NCI-H1436 treated with DMSO at 0.1 percent for 48 hours (cell line): ENCODE measurements at places on chromosomes 13 and 19.

GRCh38 chr13:40031031-40031430 is 375.6 kb downstream of the COG6 start:
- no peak for DNase-seq

DNA sequence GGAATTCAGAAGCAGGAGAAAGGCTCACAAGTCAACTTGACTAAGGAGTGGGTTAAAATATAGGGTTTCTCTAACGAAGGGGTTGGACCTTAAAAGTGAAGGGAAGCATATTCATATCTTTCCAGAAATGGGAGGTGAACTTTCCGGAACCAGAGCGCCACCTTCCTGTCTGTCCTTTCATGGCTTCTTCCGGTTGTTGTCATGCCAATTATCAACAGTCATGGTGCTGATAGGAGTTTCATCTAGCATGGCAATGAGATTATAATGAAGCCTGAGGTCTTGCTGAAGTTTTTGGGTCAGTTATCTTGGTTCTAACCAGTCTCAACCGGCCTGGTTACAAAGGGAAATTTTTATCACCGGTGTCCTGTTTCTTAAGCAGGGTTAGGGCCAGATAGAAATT is 162.9 kb upstream of the NBEA start:
- DNase-seq, result no peak

DNA sequence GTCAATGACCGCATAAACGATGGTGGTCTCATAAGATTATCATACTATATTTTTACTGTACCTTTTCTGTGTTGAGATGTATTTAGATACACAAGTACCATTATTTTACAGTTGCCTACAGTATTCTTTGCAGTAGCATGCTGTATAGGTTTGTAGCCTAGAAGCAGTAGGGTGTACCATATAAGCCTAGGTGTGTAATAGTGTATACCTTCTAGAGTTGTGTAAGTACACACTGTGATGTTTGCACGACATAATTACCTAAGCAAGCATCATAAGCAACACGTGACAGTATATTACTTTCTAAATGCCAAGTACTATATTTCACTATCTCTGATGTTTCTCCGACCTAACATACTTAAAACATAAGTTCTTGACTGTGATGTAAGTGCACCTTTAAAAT is 2.7 kb downstream of the LPAR6 start:
- DNase-seq, result no peak

- no peak for DNase-seq
Measured at GRCh38 chr13:112900226-112900600, 68.8 kb upstream of the MCF2L start.

GRCh38 chr19:1459479-1459878 is 9.6 kb downstream of the APC2 start:
- no peak for DNase-seq

- DNase-seq, result no peak
Measured at GRCh38 chr13:73876323-73876722, 257.9 kb downstream of the KLF12 start.

DNA sequence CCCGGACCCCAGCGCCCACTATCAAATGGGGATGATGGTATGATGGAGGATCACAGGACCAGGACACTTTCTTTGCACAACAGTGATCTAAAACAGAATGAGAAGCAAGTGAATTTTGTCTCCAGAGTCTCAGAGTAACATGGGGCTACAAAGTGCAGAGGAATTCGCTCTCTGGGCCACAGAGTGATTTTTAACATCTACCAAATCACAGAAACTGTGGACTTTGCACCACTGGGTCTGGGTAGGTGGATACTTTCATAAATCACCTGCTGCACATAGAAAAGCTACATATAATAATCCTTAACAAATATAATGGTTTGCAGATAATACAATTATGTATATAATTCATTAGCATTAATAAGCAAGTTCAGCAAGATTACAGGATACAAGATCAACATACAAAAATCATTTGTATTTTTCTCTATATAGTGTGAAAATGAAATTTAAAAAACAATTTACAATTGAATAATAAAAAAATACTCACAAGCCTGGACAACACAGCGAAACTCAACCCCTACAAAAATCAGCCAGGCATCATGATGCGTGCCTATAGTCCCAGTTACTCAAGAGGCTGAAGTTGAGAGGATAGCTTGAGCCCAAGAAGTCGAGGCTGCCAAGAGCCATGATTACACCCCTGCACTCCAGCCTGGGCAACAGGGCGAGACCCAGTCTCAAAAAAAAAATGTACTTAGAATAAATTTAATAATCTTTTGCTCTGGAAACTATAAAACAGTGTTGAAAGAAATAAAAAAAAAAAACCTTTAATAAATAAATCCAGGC is 60.3 kb upstream of the EEF1AKMT1 start:
- DNase-seq, result no peak

- no peak for DNase-seq
Measured at GRCh38 chr13:72431981-72432682, 295.3 kb downstream of the MZT1 start.

- no peak for DNase-seq
Measured at GRCh38 chr19:39474139-39474620, 6.5 kb upstream of the TIMM50 start.

GRCh38 chr13:20348018-20348417 is 115.9 kb upstream of the GJB6 start:
- DNase-seq, result no peak

DNA sequence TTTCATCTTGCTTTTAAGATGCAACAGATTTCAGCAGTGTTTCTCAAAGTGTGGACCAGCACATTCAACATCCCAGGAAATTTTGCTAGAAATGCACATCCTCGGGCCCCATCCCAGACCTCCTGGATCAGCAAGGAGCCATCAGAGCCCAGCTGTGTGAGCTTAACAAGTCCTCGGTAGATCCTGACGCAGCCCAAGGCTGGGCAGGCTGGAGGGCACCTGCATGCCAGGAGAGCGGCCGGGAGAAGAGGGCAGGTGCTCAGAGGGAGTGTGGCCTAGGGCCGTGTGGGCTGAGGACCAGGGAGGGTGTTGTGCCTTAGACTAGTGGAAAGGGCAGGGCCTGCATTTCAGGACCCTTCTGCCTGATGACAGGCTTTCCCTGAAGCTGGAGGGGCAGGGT is 2.2 kb upstream of the MCF2L start:
- no peak for DNase-seq

- DNase-seq, result no peak
Measured at GRCh38 chr13:49932066-49932465, 4.1 kb downstream of the SPRYD7 start.

GRCh38 chr13:44664308-44664707 is 88.2 kb upstream of the TSC22D1 start:
- no peak for DNase-seq
